ENCODE measurements at places on chromosomes 16 and 17. TPM values are rescaled to one million over a fixed set of nuclear protein-coding genes. Genes with fewer than 3 reads are reported as not detected.

The CSNK1D gene
- 43.5 TPM for total RNA-seq

The G6PC1 gene
- total RNA-seq = not detected

The GRIN2A gene
- total RNA-seq = under 0.01 TPM

The GALNS gene
- 17.2 TPM for total RNA-seq

The JPT1 gene
- 68.2 TPM for total RNA-seq

The SALL1 gene
- total RNA-seq = 0.31 TPM

The ZNF624 gene
- total RNA-seq = 4.1 TPM

The DCUN1D3 gene
- 19.5 TPM for total RNA-seq

The ZG16B gene
- 0.25 TPM for total RNA-seq

The B4GALNT2 gene
- total RNA-seq = 1.5 TPM

The ECI1 gene
- 19.9 TPM for total RNA-seq
